ENCODE measurements at places on chromosomes 13 and 19.

DNA sequence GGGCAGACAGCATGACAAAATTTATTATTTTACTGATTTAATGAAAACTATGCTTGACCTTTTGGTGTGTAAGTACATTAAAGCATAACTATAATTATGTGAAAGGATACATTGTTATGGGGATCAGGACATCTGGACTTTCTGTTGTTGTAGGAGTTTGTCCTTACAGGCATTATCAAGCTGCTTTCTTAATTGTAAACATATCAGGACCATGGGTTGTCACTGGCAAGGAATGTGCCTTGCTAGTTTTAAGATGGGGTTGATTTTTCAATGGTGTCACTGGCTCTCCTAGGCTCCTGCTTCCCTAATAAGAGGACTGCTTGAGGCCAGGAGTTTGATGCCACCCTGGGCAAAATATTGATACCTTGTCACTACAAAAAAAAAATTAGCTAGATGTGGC lies 32.6 kb downstream of the KBTBD6 start:
- no peak for DNase-seq

- no peak for DNase-seq
Observed at GRCh38 chr13:77691871-77692270, 5.6 kb upstream of the SLAIN1 start.

DNA sequence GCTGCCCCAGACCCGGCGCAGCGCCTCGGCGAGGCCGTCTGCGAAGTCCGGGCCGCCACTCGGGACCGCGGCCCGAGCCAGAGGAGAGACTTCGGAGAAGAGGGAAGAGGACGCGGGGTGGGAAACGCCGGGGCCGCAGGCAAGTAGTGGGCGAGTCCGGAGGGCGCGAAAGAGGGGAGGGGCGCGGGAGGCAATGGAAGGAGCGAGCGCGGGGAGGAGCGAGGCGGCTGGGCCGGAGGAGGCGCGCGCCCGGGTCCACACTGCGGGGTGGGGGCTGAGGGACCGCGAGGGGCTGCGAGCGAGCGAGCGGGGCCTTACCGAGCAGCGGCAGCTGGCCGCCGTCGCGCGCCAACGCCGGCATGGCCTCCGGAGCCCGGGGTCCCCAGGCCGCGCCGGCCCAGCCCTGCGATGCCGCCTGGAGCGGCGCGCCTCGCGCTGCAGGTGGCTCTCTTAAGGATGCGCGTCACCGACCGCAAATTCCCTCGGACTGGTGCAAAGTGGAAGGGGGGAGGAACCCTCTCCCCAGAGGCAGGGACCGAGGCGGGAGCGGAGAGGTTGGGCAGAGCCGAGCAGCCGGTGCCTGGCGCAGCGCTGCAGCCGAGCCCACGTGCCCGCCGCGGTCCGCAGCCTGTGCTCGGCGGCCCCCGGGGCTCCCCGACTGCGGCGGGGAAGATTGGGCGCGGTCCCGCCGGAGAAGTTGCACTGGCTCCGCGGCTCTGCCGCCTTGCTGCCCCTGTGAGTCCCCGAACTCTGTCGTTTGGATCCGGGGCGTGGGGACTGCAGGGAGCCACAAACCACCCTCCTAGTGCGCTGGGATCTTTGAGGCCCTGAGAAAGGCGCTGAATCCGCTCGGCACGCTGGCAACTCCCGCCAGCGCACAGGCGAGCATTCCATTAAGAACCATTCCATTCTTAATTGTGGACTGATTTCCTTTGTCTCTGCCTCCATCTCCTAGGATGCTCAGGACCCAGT lies at the start of gene FLT3:
Gene FLT3, minus strand, starts transcription at position 427 of the 972 bp plus-strand sequence. Its CDS starts 66 bp downstream, at position 361.
- no peak for DNase-seq

- no peak for DNase-seq
Observed at GRCh38 chr13:44803390-44803789, 185.9 kb downstream of the NUFIP1 start.

DNA sequence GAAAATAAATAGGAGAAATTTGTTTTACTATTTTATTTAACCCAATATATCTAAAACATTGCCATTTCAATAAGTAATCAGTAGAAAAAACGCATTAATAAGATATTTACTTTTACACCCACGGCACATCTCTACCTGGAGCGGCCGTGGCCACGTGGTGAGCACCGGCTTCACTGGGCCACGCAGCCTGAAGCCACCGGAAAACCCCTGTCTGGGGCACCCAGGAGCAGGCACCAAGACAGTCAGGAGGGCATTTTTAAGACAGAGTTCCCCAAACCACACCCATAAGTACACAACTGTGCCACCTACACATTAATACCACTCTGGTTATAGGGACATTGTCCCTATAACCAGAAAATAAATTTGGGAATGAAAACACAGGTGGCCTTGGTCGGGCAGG lies 80.9 kb downstream of the SPACA7 start:
- DNase-seq = no peak

- DNase-seq = no peak
Observed at GRCh38 chr13:40987606-40988280, 31.4 kb downstream of the ELF1 start.

- DNase-seq = no peak
Observed at GRCh38 chr13:45297456-45298205, 43.4 kb downstream of the TPT1 start.

DNA sequence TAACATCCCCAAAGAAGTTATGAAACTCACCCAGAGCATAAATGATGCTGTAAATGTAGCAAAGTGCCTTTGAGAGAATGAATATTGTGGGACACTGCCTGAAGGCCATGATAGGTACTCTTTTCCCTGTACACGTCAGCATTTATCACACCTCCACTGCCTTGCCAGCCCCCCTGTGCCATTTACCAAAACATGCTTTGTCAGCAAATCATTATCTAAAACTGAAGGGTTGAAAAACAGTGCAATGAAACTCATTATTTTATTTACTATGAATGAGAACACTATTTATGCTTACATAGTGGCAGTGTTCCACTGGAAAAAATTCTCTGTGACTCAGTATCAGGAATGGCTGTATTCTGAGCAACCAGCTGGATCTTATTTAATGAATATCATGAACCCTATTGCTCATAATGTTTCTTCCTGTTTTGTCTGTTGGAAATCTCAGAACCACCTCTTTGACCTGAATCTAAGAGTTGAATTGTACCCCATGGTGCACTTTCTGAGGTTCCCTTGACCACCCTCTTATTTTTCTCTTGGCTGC lies 564.1 kb downstream of the DCT start:
- DNase-seq = no peak

DNA sequence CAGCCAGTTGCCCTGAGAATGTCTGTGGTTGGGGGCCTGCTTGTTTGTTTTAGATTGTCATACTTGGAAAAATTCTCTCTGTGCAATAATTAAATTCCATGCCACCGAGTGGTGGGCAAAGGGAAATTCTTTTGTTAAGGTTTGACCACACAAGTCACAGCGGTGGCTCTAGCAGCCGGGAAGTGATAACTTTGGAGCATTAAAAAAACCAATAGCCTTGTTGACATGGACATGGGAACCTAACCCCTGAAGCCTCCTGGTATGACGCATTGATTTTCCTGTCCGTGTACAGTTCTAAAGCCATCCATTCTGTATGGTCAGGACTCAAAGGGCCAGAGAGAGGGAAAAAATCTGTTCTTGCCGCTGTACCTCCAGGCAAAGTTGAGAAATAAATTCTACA lies 384.9 kb upstream of the ZNF507 start:
- no peak for DNase-seq

GRCh38 chr13:31349156-31349555 lies 149.4 kb downstream of the B3GLCT start:
- DNase-seq = no peak

- DNase-seq = no peak
Observed at GRCh38 chr19:57348136-57348535, 2.9 kb upstream of the ZNF304 start.

DNA sequence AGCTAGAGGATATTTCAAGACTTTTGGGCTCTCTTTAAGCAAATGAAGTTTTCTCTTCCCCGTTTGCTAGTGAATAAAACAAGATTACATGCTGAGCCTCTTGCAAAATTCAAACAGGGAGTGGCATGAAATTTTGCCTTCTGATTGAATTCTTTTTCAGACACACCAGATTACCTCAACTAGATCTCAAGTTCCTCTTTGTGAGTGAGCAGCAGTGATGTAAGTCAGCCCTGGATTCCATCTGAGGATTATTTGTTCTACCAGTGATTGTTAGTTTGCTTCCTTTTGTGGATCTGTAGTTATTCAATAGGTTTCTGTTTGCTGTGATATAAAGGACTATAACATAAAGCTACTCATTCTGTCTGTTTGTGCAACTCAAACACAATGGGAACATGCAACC lies 407.7 kb downstream of the LMO7 start:
- DNase-seq = no peak

- no peak for DNase-seq
Observed at GRCh38 chr19:30207357-30207756, 164.8 kb upstream of the ZNF536 start.

- DNase-seq = no peak
Observed at GRCh38 chr13:44618326-44618725, 42.2 kb upstream of the TSC22D1 start.

DNA sequence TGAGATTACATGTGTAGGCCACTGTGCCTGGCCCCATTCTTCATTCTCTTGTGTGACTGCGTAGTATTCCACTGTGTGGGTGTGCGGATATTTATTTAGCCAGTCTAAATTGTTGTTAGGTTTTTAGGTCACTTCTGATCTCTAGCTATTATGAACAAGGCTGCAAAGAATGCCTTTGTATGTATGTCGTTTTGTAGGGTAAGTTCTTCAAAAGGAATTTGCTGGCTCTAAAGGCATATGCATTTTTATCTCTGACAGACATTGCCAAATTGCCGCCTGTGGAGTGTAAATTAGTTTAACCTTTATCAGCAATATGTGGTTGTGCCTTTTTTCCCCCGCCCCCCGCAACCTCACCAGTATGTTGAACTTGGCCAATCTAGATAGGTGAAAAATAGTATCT lies 30.3 kb upstream of the EHD2 start:
- no peak for DNase-seq

- DNase-seq = no peak
Observed at GRCh38 chr13:46660416-46660815, 107.4 kb downstream of the LRCH1 start.

- no peak for DNase-seq
Observed at GRCh38 chr19:55319785-55320184, 5.4 kb downstream of the TMEM150B start.

GRCh38 chr19:47280183-47280797 lies 5.6 kb downstream of the INAFM1 start:
- peak; percentile 41 for DNase-seq

- no peak for DNase-seq
Observed at GRCh38 chr19:14512406-14512961, 5.7 kb downstream of the DNAJB1 start.

- DNase-seq = no peak
Observed at GRCh38 chr19:38089440-38089839, 134.6 kb downstream of the DPF1 start.

DNA sequence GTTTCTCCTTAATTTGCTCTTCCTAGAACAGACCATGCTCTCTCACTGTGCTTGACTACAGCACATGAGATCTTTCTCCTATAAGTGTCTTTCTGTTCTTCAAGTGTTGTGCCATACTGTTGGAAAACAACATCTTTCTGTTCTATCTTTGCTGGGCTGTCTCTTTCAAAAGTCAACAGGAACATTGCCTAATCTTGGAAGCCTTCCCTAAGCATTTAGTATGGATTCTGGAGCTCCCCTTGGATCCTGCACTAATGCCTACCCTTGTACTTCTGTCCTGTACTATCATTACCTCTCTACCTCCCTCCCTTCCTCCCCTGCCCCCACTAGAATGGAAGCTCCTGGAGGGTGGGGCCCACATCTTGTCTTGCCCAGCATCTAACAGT lies 26.8 kb downstream of the STARD13 start:
- no peak for DNase-seq

- no peak for DNase-seq
Observed at GRCh38 chr13:36217456-36217855, 3.1 kb upstream of the SOHLH2 start.

- DNase-seq = no peak
Observed at GRCh38 chr13:33110713-33111413, 94.6 kb downstream of the KL start.

- DNase-seq = no peak
Observed at GRCh38 chr19:34082289-34083077, 89.8 kb upstream of the LSM14A start.

- DNase-seq = no peak
Observed at GRCh38 chr13:98896083-98896867, 81.6 kb downstream of the DOCK9 start.

- DNase-seq = no peak
Observed at GRCh38 chr13:93233997-93234416, 7.4 kb downstream of the GPC6 start.

GRCh38 chr13:114140131-114140905 lies 7.9 kb upstream of the RASA3 start:
- DNase-seq = no peak

DNA sequence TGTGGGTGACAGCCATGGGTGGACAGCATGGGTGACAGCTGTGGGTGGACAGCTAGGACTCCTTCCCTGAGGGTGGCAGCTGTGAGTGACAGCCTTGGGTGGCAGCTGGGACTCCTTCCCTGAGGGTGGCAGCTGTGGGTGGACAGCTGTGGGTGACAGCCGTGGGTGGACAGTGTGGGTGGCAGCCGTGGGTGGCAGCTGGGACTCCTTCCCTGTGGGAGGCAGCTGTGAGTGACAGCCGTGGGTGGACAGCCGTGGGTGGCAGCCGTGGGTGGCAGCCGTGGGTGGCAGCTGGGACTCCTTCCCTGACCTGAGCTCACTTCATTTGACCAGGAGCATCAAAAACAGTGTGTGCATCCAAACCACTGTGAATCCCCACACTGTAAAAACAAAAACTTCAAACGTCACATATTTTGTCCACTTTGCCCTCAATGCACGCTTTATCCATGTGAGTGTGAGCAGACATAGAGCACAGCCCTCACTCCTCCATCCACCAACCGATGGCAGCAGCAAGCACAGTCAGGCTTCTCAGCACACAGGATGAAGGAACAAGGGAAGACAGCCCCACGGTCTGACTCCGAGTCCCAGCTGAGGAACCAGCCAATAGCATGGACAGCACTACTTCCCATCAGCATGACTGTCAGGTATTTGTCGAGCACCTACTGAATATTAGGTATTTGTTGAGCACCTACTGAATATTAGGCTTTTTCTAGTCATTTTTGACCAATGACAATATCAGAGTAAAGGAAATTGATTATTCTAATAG lies 1.6 kb upstream of the CFAP97D2 start:
- DNase-seq = no peak

- no peak for DNase-seq
Observed at GRCh38 chr19:6891761-6892385, 4.5 kb downstream of the ADGRE1 start.

Measured in effector CD8-positive, alpha-beta T cell (primary cell).